Stimulated activated CD8-positive, alpha-beta memory T cell treated with anti-CD3 and anti-CD28 coated beads, Interleukin-15, amount 100 ng/mL, for 48 hours (primary cell): ENCODE measurements at places on chromosomes 16 and 17.

DNA sequence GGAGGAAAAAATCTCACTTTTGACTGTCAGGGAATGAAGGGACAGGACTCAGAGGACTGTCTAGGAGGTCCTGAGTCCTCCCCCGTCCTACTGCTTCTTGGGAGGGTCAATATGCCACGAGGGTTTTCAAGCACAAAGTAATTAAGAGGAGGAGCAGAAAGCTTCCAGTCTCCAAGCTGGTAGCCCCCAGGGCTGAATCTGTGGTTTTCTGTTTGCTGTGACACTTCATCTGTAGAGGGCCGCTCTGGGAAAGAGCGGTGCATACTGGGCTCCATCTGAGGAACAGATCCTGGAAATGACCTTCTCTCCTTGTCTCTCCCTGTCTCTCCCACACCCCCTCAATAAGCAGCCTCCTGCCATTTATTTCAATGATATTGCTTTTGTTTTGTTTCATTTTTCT lies 180.1 kb upstream of the SDK2 start:
- no peak for DNase-seq

DNA sequence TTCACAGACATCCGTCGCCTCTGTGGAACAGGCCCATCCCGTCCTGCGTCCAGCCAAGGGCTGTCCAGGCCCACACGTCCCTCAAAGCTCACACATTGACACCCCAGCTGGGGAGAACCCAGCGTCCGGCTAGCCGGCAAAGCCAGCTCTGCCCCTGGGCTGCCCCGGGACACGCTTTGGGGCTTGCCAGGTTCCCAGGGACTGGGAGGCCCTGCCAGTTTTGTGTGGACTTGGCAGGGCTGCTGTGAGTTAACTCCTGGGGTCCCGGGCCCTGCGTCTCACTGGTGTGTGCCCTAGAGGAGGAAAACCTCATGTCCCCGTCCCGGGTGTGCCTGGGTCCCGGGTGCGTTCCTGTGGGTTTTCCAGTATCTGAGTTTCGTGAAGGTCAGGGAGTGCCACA lies 6.3 kb downstream of the SOX8 start:
- no peak for DNase-seq

DNA sequence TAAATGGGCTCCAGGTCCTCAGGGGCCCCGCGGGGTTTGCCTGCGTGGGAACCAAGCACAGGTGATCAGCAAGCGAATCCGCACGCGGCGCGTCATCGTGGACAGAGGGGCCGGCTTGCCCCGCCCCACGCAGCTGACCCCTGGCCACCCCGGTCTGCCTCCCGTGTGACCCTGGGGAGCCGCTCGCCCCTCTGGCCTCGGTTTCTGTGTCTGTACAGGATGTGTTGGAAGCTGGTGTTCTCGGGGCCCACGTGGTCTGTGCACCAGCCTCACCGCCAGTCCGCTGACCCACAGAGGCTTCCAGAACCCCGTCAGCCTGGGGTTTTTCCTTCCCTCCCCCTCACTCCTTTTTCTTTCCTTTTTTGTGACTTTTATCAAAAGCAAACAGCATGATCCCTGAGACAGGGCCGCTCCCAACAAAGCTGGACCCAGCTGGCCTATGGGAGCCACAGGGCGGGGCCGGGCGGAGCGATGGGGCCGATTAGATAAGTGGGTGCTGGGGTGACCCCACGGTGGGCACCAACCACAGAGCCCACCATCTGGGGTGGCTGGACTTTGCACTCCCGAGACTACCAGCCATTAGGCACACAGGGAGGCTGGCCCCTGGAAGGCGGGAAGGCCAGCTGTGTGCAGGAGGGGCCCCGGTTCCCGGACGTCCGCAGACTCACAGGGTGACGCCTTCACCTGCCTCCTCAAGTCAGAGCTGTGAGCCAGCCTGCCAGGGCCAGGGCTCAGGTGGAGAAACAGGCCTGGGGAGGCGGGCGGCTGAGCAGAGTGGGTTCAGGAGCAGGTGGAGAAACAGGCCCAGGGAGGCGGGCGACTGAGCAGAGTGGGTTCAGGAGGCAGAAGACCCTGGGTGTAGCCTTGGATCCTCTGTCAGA lies 56.0 kb downstream of the ZFPM1 start:
- no peak for DNase-seq

- DNase-seq = no peak
Measured at GRCh38 chr17:73782231-73782630, 138.0 kb upstream of the SDK2 start.

DNA sequence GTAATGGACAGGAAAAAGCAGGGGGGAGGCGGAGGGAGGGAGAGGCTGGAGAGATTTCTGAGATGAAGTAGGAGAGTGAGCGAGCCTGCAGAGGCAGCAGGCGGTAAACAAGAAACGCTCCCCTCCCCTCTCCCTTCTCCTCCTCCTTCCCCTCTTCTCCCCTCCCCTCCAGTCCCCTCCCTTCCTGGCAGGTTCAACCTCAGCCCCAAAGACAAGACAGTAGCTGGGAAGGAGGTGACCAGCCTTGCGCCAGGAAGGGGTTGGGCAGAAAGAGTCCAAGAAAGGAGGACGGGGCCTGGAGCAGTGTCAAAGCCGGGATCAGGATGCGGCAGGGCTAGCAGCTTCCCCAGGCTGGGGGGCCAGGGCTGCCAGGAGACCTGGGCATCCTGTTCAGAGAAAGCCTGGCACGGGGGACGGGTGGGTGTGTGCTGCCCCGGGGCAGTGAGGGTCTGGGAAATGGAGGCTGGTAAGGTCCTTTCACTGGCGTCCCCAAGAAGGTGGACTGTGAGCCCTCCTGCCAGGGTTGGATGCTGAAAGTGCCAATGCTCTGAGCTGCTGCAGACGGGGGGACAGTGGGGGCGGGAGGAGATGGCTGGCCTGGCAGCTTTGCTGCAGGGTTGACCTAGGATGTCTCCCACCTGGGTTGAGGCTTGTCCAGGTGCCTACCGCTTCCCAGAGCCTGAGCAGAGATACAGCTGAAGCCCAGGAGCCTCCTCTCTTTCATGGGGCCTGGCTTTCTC lies 261.6 kb upstream of the TNRC6C start:
- no peak for DNase-seq

GRCh38 chr17:5700745-5701144 lies 116.4 kb upstream of the NLRP1 start:
- no peak for DNase-seq

GRCh38 chr17:16211590-16211989 lies 3.7 kb downstream of the NCOR1 start:
- no peak for DNase-seq

DNA sequence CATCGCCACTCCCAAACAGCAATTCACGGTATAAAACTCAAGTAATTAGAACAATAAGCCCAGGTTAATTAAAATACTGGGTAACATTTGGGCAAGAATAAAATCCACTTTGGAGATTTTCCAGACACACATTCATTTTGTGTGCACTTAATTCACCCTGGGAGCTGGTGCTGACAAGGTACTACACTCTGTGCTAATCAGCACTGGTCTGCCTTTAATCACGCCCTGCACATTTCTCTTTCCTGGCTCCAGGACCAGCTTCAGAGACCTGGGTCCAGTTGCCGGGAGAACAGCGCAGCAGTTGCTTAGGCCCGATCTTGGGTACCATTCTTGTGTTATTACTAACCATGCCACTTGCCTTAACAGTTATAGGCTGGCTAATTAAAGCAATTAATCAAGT lies 23.7 kb upstream of the ASIC2 start:
- DNase-seq = no peak

DNA sequence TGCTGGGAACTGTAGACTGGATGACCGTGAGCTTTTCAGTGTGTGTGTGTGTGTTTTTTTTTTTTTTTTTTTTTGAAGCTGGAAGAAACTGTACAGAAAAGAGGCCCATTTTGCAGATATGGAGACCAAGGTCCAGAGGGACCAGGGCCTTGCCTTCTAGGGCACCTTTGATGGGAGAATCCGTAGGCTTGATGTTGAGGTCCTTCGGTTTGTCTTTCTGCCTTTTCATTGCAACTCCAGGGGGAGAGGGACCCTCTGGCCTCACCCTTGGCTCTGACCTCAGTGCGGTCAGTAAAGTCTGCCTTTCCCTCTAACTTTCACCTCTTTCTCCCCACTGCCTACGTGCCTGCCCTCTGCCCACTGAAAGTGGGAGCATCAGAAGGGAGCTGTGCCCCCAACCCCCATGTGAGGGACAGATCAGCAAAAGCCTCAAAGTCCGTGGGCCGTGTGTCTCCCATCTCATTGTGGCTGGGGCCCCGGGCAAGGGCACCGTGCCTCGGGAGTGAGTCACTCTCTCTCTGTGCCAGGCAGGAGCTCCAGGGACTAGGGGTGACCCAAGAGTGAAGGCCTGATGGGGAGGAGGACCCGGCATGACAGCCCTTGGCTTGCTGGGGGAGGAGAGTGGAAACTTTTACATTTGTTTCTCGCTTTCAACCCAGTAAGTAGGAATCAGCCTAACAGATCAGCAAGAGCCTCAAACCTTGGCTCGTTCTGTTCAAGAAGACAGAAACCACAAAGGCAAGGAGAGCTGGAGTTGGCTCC lies 123.6 kb downstream of the CMIP start:
- peak; percentile 71 for DNase-seq
